Urothelium cell line (cell line): ENCODE measurements at places on chromosomes 4 and X.

DNA sequence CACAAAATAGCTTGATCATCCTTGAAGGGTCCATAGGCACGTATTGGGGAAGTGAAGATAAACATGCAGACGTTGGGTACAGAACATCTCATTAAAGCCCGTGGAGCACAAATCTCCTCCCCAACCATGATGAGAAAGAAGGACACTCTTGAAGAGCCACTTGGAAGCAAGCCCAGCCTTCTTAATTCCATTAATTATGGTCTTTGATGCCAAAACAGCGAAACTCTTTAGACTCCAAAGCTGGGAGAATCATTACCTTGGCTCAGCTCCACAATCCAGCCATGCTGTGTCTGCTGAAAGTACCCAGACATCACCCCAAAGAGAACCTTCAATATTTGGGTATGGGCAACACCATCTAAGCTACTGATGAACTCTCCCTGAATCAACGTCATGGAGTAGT lies 169.0 kb upstream of the MBNL3 start:
- no peak for DNase-seq

DNA sequence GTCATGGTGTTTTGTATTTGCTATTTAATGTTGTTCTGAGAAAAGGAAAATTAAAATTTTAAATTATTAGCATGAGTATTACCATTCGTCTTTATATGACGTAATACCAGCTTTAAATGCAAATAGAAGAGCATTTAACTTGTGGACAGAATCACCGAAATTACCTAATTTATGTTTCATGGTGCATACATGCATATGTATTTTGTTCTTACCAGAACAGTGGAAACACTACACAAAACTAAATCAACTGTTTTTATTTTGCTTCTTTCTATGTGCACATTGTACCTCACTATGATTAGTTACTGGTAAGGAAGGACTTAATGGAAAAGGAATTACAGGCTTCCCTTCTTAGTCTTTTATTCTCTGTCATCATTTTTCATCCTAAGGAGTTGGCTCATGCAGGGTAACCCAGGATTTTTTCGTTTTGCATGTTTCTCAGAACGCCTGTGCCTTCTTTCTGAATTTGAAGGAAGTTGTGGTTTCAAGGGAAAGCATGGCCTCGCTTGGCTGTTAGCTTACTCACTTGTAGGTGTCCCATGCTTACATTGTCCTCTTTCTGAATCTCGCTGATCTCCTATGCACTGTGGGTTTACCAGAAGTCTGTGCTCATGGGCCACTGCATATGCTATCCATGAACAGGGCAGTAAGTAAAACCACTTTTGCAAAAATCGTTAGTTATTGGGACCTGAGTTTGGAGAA lies 300.0 kb upstream of the PUDP start:
- DNase-seq, result no peak

- no peak for DNase-seq
Measured at GRCh38 chrX:19986531-19986930, 4.3 kb downstream of the BCLAF3 start.

GRCh38 chr4:18953613-18954012 lies 932.1 kb upstream of the LCORL start:
- DNase-seq, result no peak

- DNase-seq, result no peak
Measured at GRCh38 chrX:44203791-44204190, 139.7 kb downstream of the EFHC2 start.

DNA sequence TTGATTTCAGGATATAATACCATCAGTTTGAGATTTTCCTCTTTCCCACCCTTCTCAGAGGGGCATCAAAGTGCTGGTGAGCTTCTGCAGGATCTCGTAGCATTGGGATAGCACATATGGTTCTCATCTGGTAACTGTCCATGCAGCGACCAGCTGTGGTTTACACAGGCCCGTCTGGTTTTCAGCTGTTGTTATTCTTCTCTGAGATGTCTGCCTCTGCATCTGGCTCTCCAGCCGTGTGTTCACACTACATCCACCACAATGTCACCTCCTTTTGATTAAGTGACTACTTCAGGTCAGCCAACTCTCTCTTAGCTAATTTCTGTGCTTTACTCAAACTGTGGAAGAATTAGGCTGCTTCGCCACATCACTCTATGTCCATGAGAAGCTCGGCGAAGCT lies 676.7 kb upstream of the TENM3 start:
- DNase-seq, result no peak

GRCh38 chr4:26050671-26051070 lies 136.7 kb downstream of the SMIM20 start:
- DNase-seq, result no peak

GRCh38 chr4:174217273-174218126 lies 66.0 kb downstream of the FBXO8 start:
- DNase-seq, result no peak

DNA sequence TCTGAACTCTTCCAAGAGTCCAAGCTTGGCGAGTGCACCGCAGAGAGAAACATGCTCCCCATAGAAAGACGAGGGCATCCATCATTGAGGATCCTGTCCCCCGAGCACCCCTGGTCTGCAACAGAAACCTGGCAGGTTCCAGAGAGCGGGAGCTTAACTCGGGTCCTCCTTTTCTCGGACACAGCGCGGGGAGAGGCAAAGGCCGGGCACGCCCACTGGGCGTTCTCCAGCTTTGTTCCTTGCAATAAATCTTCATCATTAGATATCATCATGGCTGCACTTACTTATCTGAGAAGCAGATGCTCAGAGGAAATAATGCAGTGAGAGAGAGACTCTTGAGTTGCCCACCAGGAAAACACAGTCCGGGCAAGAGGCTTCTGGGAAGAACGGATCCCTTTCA lies 90.1 kb upstream of the PSAPL1 start:
- DNase-seq, result no peak

DNA sequence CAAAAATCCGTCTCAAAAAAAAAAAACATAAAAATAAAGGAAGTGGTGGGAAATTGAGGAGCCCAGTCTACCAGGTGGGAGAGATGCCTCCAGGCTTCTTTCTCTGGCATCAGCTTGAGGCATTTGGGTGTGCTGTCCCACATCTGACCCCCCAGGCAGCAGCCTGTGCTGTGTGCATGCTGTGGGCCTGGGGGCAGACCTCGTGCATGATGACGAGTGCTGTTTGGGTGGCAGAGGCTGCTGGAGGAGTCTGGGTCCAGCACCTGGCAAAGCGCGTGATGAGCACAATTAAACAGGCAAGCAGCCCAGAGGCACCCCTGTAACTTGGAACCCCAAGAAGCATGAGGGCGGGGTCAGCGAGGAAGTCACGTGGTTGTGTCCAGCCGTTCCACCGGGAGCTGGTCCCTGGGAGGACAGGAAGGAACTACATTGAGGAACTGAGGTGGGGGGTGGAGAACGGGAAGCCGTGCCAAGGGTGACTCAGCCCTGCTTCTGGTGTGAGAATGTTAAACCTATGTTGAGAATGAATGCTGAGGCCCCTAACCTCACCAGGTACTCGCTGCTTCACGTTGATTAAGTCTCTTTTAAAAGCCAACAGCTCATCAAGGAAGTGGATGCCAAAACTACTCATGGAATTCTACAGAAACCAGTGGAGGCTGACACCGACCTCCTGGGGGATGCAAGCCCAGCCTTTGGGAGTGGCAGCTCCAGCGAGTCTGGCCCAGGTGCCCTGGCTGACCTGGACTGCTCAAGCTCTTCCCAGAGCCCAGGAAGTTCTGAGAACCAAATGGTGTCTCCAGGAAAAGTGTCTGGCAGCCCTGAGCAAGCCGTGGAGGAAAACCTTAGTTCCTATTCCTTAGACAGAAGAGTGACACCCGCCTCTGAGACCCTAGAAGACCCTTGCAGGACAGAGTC lies 6.1 kb downstream of the TACC3 start:
- peak; percentile 53 for DNase-seq

DNA sequence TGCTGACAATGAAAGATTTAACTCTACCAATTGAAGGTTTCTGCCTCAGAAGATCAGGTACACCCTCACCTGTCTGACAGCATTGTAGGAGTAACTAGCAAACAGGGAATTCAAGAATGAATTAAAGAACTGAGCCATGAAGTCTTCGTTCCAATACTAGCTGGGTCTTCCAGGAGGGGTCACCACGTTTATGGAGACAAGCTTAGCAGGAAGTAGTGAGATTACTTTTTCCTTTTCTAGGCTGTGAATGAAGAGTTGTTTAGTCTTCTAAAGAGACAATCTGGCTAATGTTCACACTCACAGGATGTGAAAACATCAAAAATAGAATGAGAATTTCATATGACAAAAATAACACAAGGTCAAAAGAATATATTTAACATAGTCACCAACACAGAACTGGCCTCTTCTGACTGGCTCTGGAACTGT lies 54.9 kb downstream of the REELD1 start:
- no peak for DNase-seq

DNA sequence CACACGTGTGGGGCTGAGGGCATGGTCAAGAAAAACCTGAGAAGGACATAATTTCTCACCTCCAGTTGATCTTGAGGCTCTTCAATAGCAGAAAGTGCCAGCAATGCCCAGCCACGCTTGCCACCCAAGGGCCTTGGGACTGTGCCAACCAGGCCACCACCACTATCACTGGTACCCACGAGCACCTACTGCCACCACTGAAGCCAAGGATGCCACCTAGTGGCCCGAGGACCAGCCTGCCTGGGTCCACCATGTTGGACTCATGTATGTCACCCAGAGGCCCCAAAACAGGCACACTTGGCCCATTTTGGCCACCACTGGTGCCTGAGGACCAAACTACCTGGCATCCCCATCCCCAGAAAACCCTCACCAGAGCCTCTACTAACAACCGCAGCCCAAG lies 191.8 kb downstream of the ADAM29 start:
- no peak for DNase-seq

- peak; percentile 16 for DNase-seq
Measured at GRCh38 chrX:54178100-54178940, 4.7 kb downstream of the FAM120C start.

GRCh38 chr4:142519342-142519741 lies 326.8 kb downstream of the INPP4B start:
- no peak for DNase-seq

DNA sequence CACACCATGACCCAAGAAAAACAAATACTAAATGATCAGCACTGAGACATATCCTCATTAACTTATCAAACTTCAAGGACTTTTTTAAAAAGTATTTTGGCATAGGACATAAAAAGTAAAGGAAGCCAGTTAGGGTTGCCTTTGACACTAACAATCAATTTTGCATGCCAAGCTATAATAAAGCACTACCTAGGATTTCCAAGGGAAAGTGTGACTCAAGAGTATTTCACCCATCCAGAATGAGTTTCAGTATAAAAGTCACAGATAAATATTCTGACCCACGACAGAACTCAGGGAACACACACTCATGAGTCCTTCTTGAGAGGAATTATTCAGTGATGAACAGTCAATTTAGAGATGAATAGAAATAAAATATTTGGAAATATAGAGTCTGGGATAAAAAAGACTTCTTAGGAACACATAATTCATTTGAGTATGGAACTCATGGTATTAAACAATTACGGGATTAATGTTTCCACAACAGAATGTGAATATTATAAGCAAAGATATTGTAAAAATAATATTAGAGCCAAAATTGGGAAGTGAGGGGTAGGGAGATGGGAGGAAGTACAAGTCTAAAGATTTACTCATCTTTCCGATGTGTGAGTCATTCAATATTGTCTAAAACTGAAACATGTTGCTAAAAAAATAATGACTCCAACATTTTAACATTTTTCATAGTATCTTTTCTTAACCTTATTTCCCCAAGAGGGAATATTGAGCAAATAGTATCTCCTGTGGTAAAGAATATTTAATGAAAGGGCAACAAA lies 143.5 kb upstream of the LNX1 start:
- DNase-seq, result no peak

DNA sequence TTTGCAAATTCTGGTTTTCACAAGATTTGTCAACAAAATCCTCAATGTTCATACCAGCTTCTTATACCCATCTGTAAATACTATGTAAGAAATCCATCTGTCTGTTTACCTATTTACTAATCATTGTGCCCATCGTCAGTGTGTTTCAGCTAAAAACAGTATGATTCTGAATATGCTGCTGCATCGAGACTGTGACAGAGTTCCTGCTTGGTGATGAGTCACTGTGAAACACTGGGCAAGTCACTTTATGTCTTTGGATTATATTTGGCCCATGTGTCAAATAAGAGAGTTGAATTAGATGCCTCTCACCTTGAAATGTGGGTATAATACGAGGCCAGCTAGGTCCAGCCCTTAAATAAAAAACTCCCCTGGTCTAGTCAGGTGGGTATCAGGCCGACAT lies 79.3 kb downstream of the CBLL2 start:
- DNase-seq, result peak; percentile 0
